GM23248 (cell line): ENCODE measurements at places on chromosomes 1 and 21. TPM values are rescaled to one million over a fixed set of nuclear protein-coding genes. Genes with fewer than 3 reads are reported as not detected.
A peak's percentile ranks its signal among the peaks of the same experiment; 100 is the strongest.

DNA sequence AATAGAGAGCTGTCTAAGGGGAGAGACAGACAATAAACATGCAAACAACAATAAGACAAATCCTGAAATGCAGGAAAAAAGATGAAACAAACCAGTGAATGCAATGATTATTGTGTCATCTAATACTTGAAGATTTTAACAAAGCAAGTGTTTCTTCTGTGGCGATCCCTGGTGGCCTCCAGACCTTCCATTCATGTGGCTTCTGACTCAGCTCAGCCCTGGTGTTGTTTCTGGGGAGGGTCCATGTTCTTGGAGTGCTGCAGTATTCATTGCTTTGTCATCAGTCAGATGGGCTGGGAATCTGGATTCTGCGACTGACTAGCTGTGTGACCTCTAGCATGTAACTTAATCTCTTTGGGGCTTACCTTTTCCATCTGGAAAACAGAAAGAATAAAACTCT is 1.5 kb upstream of the C2CD4D start:
- peak; percentile 61 for DNase-seq

DNA sequence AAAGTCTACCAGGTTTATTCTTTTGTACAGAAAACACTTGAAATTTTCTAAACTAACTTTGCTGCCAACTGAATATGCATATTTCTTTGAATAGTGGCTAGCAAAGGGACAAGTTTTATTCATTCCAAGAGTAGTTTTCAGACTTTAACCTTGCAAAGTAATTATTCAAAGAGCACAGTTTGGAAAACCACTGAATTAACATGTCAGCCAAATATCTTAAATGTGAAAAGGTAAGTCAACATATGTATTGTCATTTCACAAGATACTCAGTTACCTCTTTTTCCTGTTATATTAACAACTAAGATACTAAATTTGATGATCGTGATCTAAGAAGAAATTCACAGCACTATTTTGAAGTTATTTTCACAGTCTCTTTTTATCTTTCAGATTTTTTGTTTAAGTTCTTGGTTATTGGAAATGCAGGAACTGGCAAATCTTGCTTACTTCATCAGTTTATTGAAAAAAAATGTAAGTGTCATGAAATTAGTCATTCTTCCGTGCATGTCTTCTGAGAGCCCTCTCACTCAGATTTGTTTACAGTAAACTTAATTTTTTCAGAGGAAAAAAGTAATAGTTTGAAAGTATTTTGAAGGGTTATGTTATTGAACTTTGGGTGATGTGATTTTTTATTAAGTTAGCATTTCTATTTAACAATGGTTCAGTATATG is 15.3 kb downstream of the RAB4A start:
- DNase-seq, result peak; percentile 41

DNA sequence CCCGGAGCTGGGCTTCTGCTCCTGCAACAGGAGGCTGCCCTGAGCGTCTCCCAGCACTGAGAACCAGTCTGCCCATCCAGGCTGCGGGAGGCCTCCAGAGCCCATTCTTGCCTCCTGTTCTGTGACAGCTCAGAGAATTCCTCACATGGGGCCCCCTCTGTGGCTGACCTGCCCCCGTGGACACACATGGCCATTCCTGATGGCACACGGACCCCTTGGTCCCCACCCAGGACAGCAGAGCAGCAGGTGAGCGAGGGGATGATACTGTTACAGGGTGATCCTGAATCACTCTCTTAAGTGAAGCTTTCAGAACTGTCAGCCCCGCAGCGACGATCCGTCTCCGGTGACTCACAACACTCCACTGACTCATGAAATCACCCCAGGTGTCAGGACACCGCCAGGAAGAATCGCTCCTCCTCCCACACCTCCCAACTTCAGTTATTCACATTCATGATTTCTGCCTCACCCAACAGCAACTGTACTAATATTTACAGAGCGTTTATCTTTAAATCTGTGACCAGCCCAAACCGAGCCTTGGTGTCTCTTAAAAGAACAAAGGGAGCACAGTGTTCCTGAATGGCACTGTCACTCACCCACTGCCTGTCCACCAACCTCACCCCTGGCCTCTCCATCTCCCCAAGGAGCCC is 22.5 kb downstream of the CHD5 start:
- DNase-seq, result peak; percentile 47

DNA sequence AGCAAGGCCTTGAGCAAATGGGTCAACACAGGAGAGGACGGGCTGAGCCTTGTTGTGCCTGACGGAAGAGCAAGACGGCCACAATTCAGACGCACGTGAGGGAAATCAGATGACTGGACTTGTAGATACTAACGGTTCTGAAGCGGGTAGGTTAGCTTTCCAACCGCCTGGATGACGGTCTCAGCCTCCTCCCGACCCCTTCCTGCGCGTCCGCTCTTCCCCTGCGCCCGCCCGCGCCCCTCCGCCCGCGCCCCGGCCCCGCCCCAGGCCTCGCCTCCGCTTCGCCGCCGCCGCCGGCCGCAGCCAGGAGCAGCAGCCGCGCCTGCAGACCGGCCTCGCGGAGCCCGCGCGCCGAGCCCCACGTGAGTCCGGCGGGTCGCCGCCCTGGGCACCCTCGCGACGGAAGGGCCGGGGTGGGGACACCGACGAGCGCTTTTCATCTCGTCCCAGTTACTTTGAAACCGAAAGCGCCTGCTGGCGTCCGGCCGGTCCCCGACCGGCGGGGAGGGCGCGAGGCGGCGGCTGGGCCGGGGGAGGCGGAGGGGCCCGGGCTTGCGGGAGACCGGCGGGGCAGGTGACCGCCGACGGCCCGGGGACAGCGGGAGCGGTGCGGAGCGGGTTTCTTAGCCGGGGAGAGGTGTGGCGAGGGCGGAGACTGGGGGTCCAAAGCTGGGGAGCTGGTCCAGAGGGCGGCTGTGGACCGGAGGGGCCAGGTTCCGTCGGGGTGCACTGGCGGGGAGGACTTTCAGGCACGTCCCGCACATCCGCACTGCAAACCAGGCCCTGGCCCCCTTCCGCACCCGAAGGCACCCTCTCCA is at the start of gene TRAF5:
Gene TRAF5 (plus strand): TSS at position 306 of the 818 bp plus-strand sequence. CDS start 26,407 bp downstream, outside the sequence.
- peak; percentile 72 for DNase-seq

DNA sequence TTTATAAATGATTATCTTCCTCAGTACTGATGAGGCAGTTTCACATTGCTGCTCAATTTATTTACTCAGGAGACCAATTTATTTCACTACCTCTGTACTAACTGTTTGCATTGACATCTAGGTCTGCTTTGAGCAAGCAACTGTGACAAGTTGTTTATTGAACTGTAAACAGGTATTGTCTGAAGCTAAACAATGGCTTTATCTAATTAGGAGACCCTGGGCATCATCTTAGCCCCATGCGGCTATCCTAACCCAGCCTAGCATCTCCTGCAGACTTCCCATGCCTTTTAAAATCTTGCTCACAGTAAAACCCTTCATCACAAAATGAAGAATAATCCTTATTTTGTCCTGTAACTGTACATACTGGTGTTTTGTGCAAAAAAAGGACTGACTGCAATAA is 348.2 kb downstream of the RWDD3 start:
- DNase-seq, result no peak

DNA sequence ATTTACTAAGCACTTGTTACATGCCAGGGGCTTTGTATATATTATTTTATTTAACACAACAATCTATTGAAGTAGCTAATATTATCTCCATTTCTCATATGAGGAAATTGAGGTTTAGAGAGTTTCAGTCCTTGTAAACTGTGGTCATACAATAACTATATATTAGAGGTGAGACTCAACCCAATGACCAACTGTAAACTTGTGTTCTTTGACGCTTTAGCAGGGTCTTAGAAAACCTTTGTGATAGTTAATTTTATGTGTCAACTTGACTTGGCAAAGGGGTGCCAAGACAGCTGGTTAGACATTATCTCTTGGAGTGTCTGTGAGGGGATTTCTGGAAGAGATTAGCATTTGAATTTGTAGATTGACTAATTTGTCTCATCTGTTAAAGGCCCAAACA is 252.4 kb upstream of the B3GALT2 start:
- no peak for DNase-seq

OR2L5 gene
- total RNA-seq, result not detected in 2 replicates

- DNase-seq, result no peak
Observed at GRCh38 chr1:204152310-204153044, 633 bp upstream of the ETNK2 start.

DNA sequence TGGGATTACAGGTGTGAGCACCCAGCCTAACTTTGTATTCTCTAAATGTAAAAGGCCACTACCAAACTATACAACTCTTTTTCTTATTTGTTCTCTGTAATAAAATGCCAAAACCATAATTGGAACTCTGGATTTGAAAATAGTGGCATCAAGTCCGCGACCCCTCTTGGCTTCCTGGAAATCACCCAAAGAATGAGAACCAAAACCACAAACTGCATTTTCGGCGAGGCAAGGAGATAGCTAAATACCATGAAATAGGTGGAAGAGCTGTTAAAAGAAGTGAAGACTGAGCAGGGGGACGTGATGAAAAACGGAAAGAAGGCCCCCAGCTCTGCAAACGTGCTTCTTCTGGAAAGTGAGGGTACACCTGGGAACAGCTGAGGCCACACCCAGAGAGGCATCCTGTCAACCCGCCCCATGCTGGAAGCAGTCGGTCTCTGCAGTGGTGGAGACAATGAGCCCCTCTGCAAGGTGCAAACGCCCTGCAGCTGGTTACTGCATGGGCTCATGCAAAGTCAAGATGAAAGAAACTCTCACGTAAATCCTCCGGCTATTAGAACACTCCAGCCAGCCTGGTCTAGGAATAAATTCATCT is 22.5 kb downstream of the VPS26C start:
- DNase-seq, result no peak

DNA sequence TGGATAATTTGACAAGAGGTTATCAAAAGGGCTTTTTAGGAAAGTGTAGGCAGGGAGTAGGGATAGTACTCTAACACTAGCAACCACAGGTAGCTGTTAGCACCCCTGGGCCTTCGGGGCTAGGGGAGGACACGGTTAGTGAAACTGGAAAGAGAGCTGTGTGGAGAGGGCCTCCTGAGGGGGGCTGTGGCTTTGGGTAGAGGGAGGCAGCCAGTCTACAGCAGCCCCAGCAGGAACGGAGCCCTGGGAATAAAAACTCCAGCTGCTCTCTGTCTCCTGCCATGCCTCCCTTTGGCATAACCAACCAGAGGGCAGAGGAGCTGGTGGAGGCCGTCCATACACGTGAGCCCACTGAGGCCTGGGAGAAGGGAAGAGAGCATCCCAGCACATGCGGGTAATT is 223.2 kb downstream of the FOXD2 start:
- DNase-seq, result no peak

GRCh38 chr1:161970633-161971032 is 53.0 kb downstream of the OLFML2B start:
- DNase-seq, result no peak

MAP3K7CL gene
- 14.8 and 18.5 TPM in 2 replicates for total RNA-seq

STUM gene
- under 0.01 TPM in 1 of 2 replicates, not detected in the other for total RNA-seq

HMGB4 gene
- not detected in 2 replicates for total RNA-seq

GRCh38 chr1:62245201-62245600 is 50.6 kb downstream of the L1TD1 start:
- DNase-seq, result peak; percentile 80

DNA sequence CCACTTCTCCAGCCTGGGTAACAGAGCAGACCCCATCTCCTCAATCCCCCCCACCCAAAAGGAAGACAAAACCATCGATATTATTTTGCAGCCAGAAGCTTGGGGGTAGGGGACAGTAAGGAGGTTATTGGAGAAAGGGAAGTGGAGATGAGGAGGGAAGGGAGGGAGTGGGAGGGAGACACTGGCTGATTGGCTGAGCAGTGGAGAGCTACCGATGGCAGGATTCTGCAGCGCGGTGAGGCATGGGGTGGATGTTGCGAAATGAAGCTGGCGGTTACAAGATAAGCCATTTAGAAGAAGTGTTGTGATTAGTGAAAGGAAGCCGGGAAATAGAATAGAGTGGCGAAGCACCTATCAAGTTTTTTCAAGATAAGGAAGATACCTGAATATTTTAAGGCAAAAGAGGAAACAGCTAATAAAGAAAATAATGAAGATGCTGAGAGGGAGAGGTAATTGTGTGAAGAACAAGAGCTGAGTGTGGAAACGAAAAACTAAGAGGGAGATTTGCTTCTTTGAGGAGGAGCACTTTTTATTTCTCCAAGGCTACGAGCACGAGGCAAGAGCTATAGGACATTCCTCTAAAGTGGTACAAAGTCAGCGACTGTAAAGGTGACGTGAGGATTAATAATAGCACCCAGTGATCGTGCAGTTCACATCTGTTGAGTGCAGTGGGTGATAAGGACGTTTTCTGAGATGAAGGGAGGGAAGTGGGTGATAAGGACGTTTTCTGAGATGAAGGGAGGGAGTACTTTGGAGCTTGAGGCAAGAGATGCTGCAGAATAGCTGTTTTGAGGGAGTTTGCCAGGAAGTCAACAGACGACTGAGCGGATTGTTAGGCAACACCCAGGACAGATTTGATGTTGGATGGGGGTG is 103.2 kb upstream of the KIF26B start:
- no peak for DNase-seq

DNA sequence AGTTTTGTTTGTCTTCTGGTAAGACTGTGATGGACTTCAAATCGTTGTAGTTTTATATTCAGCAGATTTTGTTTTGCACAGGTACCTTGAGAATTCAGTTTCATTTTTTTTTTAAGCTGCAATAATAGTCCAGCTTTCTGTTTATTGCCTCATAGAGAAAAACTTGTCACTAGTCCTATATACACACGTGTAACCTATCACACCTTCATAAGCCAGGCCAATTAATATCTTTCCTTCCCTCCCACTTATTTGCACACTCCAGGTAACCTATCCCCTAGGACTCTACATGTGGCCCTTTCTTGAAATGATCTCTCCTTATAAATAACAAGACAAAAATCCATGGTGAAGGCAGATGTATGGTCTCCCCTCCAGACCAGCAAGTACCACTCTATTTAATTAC is 62.4 kb downstream of the SLC22A15 start:
- DNase-seq, result no peak

GRCh38 chr1:12144236-12144635 is 22.6 kb upstream of the TNFRSF1B start:
- DNase-seq, result no peak

OR2L3 gene
- total RNA-seq, result not detected in 2 replicates

GRCh38 chr1:182376936-182377574 is 14.5 kb downstream of the GLUL start:
- DNase-seq, result peak; percentile 58

DNA sequence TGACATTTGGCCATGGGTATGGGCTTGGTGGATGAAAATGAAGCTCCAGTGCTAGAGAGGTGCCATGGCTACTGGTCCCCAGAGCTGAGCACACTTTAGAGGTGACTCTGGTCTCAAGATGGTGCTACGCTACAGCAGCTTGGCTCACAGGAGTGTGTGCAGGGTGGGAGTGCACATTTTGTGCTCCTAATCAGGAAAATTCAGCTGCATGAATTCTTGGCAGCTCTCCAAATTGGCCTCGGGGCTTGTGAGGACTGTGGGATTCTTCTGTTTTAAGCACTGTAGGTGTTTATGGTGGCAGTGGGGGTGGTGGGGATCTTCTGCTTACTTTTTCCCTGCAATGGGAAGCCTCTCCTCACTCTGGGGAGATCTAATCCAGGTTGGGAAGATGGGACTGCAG is 17.3 kb upstream of the TIPRL start:
- DNase-seq, result no peak
